ENCODE measurements at places on chromosomes 3 and 15. TPM values are rescaled to one million over a fixed set of nuclear protein-coding genes. Genes with fewer than 3 reads are reported as not detected.

COLQ gene
- 2.3 TPM for total RNA-seq

FHIT gene
- total RNA-seq = 6.5 TPM

NANOGP8 gene
- total RNA-seq = not detected

HTR3E gene
- total RNA-seq = not detected

CHRM5 gene
- not detected for total RNA-seq
